Esophagus muscularis mucosa (tissue), 4 donors: ENCODE measurements at places on chromosomes 13 and 19. TPM values are rescaled to one million over a fixed set of nuclear protein-coding genes. Genes with fewer than 3 reads are reported as not detected.

- H3K27ac ChIP-seq = no peak overlapping the region
- DNase-seq = no peak
- H3K4me3 ChIP-seq = no peak overlapping the region
- no peaks in the 10 kb centered on the region for H3K4me1 ChIP-seq
Observed at GRCh38 chr19:29851769-29852521, 40.2 kb downstream of the CCNE1 start.

GRCh38 chr19:8357007-8357521 is 6.9 kb upstream of the ANGPTL4 start:
- DNase-seq = no peak
- no peaks in the 10 kb centered on the region for H3K27me3 ChIP-seq
- H3K27ac ChIP-seq = no peak overlapping the region
- H3K4me3 ChIP-seq = no peak overlapping the region
- no peaks in the 10 kb centered on the region for H3K36me3 ChIP-seq
- peaks cover 51% of the 10 kb centered on the region for H3K4me1 ChIP-seq

- no peaks in the 10 kb centered on the region for H3K27me3 ChIP-seq
- H3K36me3 ChIP-seq = no peaks in the 10 kb centered on the region
- H3K4me3 ChIP-seq = no peak overlapping the region
- no peak for DNase-seq
- H3K4me1 ChIP-seq = no peaks in the 10 kb centered on the region
Observed at GRCh38 chr19:42017040-42017439, 23.0 kb upstream of the ATP1A3 start.

DNA sequence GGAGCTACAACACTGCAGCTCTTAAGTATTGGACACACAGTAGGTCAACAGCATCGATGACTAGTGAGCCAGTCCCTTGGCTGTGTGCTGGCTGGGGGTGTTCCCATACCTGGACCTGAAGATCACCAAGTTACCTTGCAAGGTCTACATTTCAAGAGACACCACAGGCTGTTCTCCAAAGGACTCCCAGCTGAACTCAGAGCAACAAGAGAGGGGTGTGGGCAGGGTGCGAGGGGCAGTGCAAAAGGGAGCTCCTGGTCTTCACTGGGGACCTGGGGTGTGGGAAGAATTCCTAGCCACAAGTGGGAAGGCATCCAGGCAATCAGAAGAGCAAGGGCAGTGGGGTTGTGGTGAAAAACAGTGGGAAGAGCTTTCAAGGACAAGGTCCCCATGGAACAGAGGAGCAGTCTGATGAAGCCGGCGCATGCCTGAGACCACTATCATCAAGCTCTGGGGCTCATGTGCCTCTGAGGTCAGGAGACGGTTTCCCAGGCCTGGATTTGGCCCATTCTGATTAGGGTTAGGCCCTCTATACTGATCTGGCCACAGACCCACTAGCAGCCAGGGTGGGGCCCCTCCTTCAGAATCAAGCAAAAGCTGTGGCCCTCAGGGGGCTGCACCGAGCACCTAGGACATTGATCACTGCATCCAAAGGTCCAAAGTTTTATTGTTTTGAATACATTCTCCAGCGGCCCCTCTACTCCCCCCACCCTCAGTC is 4.7 kb upstream of the GSK3A start:
- H3K27ac ChIP-seq = peak overlapping the region; percentile 100
- peaks cover 24% of the 10 kb centered on the region for H3K36me3 ChIP-seq
- DNase-seq = peak; percentile 90
- no peak overlapping the region for H3K4me3 ChIP-seq
- no peaks in the 10 kb centered on the region for H3K27me3 ChIP-seq
- H3K4me1 ChIP-seq = peaks cover 86% of the 10 kb centered on the region

DNA sequence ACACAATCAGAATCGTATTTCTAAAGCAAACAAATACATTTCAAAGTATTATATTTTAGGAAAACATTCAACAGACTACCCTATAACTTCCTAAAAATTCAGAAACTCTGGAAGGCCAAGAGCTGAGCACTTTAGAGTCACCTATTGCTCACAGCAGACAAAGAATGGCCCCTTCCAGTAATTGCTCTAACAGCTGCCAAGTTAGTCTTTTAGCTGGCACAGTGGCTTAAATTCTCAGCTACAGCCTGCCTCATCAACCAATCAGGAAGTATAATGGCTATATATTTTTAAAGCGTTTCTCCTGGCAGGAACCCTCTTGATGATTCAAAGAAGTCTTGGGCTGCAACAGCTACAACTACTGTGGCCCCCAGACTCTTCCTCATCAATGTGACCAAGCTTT is 14.9 kb upstream of the SLITRK5 start:
- no peak overlapping the region for H3K27ac ChIP-seq
- no peak for DNase-seq
- no peaks in the 10 kb centered on the region for H3K27me3 ChIP-seq
- H3K4me3 ChIP-seq = no peak overlapping the region
- H3K4me1 ChIP-seq = no peaks in the 10 kb centered on the region

DNA sequence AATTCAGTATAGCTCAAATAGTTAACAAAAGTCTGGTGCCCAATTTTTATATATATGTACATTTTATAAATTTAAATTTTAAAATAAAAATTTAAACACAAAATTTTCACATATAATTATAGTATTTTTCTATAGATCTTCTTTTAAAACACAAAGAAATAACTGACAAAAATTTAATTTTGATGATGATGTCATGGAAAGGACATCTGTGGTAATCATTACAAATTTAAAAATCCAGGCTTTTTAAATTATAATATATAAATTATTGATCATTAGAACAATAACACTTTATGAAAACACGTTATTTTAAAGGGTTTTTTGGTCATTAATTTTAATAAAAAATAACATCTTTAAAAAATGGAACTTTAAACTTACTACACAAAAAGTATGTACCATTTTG is 381.1 kb downstream of the DACH1 start:
- H3K27me3 ChIP-seq = no peaks in the 10 kb centered on the region
- no peak for DNase-seq
- no peaks in the 10 kb centered on the region for H3K36me3 ChIP-seq

DNA sequence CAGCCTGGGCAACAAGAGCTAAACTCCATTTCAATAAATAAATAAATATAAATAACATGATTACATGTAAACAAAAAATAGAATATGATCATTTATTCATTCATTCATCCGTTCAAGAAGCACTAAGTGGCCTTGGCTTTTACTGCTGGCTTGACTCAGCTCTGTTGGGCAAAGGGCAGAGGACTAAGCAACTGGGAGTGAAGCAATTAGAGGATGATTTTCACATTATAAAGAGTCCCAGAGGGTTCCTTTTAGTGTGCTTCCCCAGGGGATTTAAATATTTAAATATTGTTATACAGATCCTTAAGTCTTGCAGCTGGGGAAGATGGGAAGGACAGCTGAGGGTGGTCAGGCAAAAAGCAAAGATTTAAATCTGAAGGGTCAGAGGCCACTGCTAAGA is 34.9 kb upstream of the FLT1 start:
- H3K4me1 ChIP-seq = peaks cover 27% of the 10 kb centered on the region
- no peak for DNase-seq
- H3K27me3 ChIP-seq = no peaks in the 10 kb centered on the region
- no peaks in the 10 kb centered on the region for H3K36me3 ChIP-seq
- H3K4me3 ChIP-seq = no peak overlapping the region

DNA sequence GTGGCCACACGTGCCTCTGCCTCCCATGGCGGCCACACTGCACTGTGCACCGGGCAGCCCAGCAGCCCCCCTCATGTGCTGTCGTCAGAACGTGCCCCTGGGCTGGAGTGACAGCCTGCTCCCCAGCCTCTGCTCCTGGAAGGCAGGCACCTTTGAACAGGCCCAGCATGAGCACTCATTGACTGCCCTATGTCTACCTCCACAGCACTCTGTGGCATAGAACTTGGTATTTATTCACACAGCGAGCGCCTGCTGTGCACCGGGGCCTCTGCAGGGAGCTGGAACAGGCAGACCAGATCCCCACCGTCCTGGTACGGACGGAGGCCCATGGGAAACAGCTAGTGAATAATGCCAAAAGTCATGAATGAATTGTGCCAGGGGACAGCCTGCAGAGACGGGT is 53.7 kb downstream of the DPF1 start:
- no peak for DNase-seq
- H3K4me3 ChIP-seq = no peak overlapping the region
- no peaks in the 10 kb centered on the region for H3K4me1 ChIP-seq
- no peaks in the 10 kb centered on the region for H3K27me3 ChIP-seq
- H3K36me3 ChIP-seq = peaks cover 7% of the 10 kb centered on the region
- no peak overlapping the region for H3K27ac ChIP-seq

DNA sequence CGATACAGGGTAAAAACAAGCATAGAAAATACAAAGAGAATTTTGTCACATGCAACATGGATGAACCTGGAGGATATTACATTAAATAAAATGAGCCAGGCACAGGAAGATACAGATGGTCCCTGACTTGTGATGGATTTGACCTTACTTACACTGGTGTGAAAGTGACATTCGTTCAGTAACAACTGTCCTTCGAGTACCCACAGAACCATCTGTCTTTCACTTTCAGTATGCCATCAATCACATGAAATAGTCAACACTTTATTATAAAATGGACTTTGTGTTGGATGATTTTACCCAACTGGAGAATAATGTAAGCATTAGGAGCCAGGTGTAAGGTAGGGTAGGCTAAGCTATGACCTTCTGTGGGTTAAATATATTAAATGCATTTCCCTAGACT is 51.5 kb downstream of the ZNF787 start:
- no peaks in the 10 kb centered on the region for H3K36me3 ChIP-seq
- H3K27me3 ChIP-seq = peaks cover 7% of the 10 kb centered on the region
- H3K27ac ChIP-seq = no peak overlapping the region
- no peak for DNase-seq
- H3K4me3 ChIP-seq = no peak overlapping the region

- no peaks in the 10 kb centered on the region for H3K27me3 ChIP-seq
- no peaks in the 10 kb centered on the region for H3K36me3 ChIP-seq
- no peak overlapping the region for H3K4me3 ChIP-seq
- DNase-seq = no peak
Observed at GRCh38 chr13:47646298-47646697, 354.8 kb downstream of the SUCLA2 start.

DNA sequence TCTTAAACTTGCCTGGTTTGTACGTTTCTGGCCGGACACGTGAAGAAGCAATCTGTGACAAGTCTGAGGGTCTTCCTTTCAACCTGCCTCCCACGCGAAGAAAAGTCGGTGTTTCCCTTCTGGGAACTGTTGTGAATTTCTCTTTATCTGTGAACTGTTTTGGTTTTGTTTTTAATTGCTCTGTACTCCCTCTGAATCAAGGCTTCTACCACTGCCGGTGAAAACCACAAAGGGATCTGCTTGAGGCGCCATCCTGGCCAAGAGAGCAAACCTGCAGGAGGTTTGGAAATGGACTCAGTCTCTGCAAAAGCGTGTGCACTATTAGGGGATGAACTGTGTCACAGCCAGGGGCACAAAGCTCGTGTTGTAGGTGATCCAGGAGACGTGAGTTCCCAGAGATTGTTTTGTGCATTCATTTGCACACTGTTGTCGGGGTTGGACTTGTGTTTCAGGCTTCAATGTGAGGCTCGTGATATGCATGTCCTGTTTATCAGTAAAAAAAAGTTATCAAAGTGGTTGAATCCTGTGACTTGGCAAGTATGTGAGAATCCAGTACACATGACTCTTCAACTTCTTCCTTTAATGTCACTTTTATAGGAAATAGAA is 9.7 kb downstream of the SIGLEC8 start:
- no peak overlapping the region for H3K4me3 ChIP-seq
- H3K27ac ChIP-seq = no peak overlapping the region
- H3K4me1 ChIP-seq = no peaks in the 10 kb centered on the region
- peaks cover 41% of the 10 kb centered on the region for H3K27me3 ChIP-seq
- no peaks in the 10 kb centered on the region for H3K36me3 ChIP-seq
- no peak for DNase-seq

DNA sequence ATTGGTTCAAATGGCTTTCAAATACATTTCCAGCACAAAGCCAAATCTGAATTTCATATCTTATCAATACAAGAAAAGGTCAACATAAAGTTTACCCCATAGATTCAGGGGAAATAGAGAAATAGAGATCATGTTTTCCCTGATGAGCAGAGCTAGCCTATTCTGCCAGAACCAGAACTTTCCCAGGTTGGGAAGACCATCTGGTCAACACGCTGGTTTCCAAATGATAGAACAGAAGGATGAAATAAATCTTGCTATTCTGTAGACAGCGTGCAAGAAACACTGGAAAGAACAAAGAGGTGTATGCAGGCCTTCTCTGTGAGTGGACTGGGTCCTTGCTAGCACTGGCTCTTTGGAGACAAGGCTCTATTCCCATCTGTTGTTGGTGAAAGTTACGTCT is 350.6 kb downstream of the NDFIP2 start:
- no peaks in the 10 kb centered on the region for H3K36me3 ChIP-seq
- H3K27me3 ChIP-seq = no peaks in the 10 kb centered on the region
- no peak overlapping the region for H3K27ac ChIP-seq
- H3K4me1 ChIP-seq = no peaks in the 10 kb centered on the region
- DNase-seq = no peak
- H3K4me3 ChIP-seq = no peak overlapping the region

- no peaks in the 10 kb centered on the region for H3K4me1 ChIP-seq
- no peak overlapping the region for H3K4me3 ChIP-seq
- H3K36me3 ChIP-seq = no peaks in the 10 kb centered on the region
- no peak overlapping the region for H3K27ac ChIP-seq
Observed at GRCh38 chr13:80249516-80250212, 91.3 kb downstream of the SPRY2 start.

DNA sequence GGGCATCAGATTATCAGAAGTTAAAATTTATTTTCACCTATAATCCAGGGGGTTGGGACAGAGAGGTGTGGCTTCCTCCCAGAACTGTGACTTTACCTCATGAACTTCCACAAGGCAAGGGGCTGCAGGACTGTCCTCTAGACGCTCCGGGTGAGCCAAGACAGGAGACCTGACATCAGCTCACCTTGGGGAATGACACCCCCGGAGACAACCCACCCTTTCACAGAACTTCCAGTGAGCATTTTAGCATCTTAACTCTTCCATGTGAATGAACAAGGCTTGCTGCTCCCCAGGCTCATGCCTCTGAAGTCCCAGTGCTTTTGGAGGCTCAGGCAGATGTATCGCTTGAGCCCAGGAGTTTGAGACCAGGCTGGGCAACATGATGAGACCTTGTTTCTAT is 29.4 kb upstream of the TFDP1 start:
- DNase-seq = peak; percentile 70
- H3K27ac ChIP-seq = no peak overlapping the region
- peaks cover 5% of the 10 kb centered on the region for H3K4me1 ChIP-seq
- no peak overlapping the region for H3K4me3 ChIP-seq
- H3K36me3 ChIP-seq = peaks cover 40% of the 10 kb centered on the region

- H3K4me1 ChIP-seq = no peaks in the 10 kb centered on the region
- H3K36me3 ChIP-seq = peaks cover 71% of the 10 kb centered on the region
- DNase-seq = no peak
Observed at GRCh38 chr19:55228015-55228391, 560 bp downstream of the TMEM86B start.

Gene ATP1A3
- 4.0 TPM for total RNA-seq

Gene CEACAM4
- total RNA-seq = 0.83 TPM

Gene PEX11G
- 3.6 TPM for total RNA-seq

Gene C13orf42
- not detected for total RNA-seq

Gene GTF2F2
- total RNA-seq = 14.6 TPM

Gene SPIB
- total RNA-seq = not detected

Gene TMC4
- total RNA-seq = not detected

Gene NALCN
- total RNA-seq = 0.83 TPM

Gene WDR87
- total RNA-seq = not detected
